ENCODE measurements at places on chromosomes 6 and 20.

DNA sequence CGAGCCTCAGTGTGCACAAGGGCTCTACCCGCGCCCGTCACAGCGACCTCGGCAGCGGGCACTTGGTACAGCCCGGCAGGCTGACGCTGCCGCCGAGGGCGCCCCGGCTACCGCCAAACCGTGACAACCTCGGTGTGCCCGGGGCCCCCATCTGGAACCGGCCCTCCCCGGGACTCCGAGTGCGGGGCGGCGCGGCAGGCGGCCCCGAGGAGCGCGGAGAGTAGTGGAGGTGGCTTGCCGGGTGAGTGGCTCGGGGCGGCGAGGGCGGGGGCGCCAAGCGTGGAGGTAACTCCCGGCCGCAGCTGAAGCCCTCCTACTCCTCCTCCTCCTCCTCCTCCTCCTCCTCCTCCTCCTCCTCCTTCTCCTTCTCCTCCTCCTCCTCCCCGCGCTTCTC lies at the start of gene ISM1:
Gene ISM1, plus strand, starts transcription at position 371 of the 394 bp plus-strand sequence. CDS start 503 bp downstream, outside the sequence.
- peak; percentile 44 for DNase-seq

DNA sequence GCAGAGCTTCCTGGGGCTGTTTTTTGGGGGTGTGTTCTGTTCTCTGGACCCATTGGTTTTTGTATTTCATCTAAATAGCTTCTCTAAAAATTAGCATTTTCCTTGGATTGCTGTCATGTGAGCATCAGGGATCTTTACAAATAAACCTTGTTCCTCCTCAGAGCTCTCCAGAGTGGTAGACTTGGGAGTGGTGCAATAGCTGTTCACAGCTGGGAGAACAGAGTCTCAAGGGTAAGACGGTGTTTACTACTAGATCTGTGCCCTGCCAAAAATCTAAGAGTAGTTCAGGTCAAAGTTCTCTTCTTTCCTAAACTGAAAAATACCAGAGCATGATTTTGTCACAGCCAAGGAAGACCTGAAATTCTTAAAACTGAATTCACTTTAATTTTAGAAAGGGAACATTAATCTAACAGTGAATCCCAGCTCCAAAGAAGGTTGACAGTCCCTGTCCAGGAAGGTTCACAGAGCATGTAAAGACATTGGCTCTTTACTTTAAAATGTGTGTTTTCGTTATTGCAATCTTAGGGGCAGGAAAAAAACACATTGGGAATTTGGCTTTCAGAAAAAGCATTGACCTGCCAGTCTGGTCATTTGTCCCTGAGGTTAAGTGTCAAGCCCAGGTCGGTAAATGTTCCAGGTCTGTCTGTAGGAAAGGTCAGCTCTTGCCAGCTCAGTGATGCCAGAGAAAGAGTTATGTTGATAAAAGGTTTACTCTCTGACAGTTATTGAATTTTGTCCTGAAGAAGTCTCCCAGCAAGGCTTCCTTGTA lies 43.3 kb downstream of the VAPB start:
- no peak for DNase-seq

GRCh38 chr6:161272635-161273273 lies 1.1 kb downstream of the AGPAT4 start:
- DNase-seq, result peak; percentile 51

DNA sequence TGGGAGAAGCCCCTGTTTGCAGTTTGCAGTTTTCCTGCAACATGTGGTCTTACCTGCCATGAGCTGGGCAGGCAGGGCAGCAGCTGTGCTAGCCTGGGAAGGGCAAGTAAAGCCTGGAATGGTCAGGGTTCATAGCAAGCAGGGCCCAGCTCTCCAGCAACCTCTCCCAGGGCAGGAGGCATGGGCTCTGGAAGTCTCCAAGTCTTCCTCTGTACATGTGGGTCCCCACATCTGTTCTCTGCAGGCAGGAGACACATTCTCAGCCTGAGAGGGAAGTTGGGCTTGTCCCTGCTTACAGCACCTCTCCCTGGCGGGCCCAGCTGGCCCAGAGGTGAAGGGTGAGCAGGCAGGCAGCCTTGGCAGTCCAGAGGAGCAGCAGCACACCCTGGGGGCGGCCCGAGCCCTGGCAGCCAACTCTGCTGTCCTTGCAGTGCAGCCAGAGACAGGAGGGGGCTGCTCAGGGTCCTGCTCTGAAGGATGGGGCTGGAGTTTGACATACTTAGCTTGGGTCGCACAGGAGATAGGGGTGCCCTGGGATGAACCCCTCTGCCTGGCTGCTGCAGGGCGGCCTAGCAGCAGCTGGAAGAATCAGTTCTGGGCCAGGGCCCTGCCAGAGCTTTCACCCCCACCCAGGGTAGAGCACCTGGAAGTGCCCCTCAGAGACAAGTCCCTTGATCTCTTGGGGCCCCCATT lies 176.0 kb downstream of the MRPL14 start:
- DNase-seq, result peak; percentile 87

DNA sequence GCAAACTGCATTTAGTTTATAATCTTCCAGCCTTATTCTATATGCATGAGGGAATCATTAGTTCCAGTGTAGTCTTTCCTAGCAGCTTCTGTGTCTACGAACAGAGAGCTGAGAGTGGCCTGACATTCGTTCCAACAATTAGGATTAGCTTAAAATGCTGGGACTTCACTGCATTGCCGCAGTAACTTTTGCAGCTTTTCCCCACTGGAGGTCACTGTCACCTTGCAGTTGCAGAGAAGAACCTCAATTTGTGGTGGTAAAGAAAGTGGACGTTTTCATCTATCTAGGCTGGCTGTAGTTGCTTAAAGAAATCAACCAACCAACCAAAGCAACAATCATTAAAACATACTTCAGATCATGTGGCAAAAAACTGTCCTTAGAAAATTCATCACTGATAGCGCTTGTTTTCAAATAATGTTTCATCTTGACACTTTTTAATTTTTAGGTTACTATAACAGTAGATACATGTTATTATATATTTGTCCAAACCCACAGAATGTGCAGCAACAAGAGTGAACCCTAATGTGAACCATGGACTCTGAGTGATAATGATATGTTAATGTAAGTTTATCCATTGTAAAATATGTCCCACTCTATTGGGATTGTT lies 12.2 kb downstream of the MYLK4 start:
- DNase-seq, result peak; percentile 72

DNA sequence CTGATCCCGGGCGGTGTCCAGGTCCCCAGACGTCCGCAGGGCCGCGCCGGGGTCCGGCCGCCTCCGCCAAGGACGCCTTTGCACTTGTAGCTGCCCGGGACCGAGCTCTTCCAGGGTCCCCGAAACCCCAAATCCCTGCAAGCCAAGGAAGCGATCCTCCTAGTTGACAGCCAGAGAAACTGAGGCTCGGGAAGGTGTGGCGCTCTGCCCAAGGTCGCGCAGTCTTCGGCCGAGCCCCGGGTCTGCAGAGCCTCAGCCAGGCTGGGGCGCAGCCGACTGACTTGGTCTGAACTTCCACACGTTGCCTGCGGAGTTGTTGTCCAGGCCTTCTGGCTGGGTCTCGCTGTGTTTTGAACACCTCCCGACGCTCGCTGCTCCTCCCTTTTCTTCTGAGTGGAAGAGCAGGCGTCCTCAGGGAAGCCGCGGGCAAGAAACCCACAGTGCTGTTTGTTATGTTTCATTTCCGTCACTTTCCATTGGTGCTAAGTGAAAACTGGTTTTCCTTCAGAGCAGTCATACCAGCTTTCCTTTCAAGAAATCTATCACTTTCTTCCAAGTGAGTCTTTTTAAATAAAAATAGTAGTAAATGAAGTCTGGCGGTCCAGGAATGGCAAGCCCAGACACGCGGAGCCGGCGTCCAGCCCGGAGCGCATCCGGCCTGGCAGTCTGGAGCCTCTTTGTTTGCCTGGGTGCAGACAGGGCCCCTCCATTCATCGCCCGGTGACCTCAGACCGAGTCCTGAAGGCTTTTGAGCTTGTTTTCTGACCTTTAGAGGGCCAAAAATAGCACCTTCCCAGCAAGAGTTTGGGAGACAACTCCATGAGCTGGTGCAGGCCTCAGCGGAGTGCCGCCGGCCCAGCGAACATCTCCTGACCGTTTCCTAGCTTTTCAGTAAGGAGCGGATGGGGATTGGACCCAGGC lies 698 bp downstream of the FAM210B start:
- peak; percentile 61 for DNase-seq

DNA sequence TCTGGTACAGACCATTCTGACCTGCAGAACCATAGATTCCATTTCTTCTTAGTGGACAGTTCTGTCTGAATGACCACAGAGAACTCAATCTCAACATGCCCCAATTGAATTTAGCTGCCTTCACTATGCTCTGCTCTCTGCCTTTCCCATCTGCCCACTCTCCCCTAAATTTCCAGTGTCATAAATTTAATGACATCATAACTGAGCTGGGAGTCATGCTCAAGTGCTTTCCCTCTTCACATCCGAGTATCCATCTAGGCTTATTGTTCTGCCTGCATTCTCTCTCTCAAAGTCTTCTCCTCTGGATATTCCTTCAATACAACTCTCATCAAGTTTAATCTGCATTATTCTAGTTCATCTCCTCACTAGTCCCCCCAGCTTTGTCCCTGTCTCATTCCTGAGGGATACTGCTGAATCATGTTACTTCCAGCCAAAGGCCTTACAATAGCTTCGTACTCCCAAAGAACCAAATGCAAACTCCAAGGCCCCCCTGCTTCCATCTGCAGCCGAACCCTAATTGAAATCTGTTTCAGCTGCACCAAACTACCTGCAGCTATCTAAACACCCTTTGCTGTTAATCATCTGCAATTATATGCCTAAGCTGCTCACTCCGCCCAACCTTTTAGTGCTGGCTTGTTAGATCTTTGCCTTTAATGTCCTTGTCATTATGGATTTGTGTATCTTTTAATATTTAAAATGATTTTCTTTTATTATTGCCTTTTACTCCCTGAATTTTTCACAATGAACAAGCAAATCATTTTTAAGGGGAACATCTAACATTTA lies 46.1 kb downstream of the SLC35B3 start:
- DNase-seq, result no peak

- peak; percentile 59 for DNase-seq
Observed at GRCh38 chr20:2521369-2522305, 12.9 kb upstream of the ZNF343 start.

DNA sequence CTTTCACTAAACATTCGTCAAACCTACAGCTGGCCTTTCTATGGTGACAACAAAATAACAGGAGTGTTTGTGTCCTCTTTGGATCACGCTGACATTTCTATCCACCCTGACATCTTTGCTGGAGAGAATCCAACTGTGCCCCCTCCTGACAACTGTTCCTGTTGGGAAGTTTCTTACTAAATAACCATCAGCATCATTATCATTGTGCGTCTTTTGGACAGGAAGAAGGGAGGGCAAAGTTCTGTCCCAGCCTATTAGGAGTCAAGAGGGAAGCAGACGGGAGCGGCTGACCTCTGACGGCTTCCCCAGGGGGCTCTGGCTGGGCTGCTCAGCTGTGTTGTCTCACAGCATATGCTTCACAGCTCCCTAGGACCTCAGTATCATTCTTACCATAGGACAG lies 195.9 kb upstream of the SULF2 start:
- no peak for DNase-seq

DNA sequence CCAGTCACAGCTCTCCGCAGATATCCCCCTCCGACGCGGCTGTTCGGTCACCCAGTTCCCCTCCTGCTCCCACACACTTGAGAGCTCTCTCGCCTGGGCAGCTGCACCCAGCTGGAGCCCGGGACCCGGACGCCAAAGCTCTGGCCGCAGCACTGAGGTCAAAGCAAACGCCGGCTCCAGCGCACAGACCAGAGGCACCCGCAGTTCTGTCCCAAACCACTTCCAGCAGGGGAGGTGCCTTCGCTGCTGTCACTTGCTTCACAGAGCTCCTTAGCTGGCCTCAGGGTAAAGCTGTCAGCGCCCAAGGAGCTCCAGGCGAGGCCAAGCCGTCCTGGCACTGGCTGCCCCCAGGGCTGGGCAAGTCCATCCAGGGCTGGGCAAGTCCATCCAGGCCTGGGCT lies 27.9 kb downstream of the SLC2A4RG start:
- no peak for DNase-seq

DNA sequence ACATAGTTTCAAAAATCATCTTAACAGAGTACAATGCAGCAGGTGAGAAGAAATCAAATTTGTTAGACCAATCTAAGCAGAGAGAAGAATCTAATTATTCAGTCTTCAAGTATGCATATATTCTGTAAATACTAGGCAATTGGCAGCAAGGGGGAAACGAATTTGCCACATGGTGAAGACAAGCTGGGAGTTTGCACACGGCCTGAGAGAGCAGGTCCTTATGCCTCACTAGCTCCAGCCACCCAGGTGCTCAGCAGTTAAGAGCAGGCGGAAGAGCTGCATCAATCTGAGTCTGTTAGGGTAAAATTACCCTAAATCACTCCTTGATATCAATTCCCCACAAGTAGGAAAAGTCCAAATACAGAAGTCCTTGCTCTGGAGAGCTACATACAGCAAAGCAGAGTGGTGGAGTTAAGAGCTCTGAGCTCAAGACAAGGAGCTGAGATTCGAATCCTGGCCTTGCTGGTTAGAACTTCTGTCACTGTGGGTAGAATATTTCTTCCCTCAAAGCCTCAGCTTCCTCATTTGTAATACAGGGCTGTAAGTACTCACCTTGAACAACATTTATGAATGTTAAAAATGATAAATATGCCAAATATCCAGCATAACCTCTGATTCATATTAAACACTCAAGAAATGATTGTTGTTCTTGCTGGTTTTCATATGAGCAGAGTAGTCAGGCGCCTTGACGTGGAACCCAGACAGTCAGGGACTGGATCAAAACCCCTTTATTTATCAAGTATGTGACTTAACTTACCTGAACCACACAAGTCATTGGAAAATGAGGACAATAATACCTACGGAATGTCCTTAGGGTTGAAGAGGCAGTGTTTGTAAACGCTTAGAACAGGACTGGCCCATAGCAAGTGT lies 444.2 kb downstream of the CDH26 start:
- no peak for DNase-seq

DNA sequence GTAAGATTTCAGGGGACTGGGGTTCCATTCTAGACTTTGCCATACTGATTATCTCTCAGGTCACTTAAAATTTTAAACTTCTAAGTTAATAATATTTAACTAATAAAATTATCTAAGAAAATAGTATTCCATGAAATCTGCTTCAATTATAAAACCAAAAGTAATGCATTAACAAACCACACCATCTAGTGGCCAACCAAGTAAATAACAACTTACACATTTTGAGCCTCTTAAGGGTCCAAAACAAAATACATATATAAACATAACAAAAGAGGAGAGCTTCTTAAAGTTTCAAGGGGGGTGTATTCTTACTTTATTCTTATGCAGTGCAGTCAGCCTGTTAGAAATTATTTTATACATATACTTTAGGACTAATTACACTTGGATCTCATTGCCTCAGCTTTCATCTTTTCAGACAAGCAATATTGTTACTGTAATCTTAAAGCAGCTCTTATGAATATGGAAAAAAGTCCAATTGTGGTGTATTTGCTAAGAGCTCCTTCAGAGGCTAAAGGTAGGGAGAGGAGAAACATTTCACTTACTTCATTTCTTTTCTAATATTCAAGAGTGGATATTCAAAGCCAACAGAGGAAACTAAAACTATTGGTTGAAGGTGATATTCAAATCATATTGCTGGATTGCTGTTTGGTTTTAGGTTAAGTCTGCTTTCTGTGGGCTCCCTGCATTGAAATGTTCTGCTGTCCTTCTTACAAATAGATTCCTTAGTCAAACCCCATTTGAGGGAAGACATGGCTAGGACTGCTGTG lies 199.7 kb upstream of the SIM1 start:
- peak; percentile 40 for DNase-seq

- DNase-seq, result no peak
Observed at GRCh38 chr6:42163981-42164380, 9.2 kb upstream of the GUCA1A start.
